ENCODE measurements at places on chromosomes 12 and 14.

DNA sequence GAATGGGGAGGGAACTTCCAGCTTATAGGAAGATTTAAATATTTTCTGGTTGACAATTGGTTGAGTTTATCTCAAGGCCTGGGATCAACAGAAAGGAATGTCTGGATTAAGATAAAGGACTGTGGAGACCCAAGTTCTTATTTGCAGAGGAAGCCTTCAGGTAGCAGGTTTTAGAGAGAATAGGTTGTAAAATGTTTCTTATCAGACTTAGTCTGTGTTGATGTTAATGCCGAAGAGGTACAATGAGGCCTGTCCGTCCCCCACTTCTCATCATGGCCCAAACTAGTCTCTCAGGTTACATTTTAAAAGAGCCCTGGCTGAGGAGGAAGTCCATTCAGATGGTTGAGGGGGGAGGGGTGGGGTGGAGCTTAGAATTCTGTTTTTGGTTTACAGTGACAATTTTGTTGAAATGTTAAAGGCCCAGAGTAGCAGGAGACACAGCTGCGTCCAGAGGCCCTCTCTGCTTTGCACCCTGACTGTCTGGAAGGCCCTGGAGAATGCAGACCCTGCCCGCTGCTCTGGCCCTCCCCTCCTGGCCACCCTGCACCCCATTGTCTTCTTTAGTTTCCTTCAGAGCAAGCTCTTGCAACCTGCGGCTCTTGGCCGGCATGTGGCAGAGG, 672.5 kb upstream of the TMEM132C start:
- DNase-seq: no peak

DNA sequence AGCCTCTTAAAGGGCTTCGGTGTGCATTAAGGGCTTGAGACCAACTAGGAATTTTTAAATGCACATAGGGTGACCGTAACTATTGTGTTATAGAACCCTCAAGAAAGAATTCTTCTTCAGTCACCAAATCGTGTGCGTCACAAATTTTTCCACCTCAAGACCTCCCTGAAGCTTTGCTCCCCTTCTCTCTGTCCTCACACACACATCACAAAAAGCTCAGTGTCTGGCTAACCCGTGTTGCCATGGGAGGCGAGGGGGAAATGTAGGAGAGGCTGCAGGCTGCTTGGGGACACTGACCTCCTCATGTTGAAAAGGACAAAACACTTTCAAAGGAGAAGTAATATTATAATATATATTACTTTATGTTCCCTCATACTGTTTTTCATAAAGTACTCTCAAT, 10.6 kb downstream of the SSPN start:
- no peak for DNase-seq

DNA sequence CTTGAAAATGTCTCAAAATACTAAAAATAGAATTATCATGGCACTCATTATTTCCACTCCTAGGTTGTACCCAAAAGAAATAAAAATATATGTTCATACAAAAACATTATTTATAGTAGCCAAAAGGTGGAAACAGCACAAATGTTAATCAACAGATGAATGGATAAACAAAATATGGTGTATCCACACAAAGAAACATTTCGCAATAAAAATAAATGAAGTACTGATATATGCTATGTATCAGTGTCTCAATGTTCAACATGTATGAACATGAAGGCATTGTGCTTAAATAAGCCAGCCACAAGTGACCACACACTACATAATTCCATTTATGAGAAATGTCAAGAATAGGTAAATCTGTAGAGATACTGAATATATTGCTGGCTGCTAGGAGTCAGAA, 40.9 kb downstream of the FOXG1 start:
- no peak for DNase-seq

- DNase-seq: no peak
These were observed 2.4 kb upstream of the RNF34 start for GRCh38 chr12:121397521-121397920.

- no peak for DNase-seq
These were observed 796 bp upstream of the POP5 start for GRCh38 chr12:120581998-120582397.

Data from bone marrow (tissue), 2 donors.